ENCODE measurements at places on chromosomes 16 and 17. TPM values are rescaled to one million over a fixed set of nuclear protein-coding genes. Genes with fewer than 3 reads are reported as not detected.

DNA sequence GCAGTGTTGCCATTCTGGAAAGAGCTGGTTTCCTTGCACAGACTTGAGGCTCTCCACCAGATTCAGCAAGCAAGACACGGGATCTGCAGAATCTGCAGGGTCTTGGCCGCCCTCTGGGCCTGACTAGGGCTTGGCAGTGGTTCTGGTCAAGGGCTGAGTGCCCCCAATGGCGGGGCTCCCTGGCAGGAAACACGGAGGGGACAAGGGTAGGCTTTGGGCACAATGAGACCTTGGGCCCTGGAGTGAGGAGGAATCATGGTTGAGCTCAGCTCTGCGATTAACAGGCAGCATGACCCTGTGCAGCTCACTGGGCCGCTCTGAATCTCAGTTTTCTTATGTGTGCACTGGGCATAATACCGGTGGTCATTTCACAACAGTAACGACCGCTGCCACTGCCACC is 249.9 kb downstream of the GSG1L start:
- H3K36me3 ChIP-seq: no peaks in the 10 kb centered on the region
- H3K27me3 ChIP-seq: peaks cover 7% of the 10 kb centered on the region
- H3K4me1 ChIP-seq: no peaks in the 10 kb centered on the region
- no peak overlapping the region for H3K27ac ChIP-seq

DNA sequence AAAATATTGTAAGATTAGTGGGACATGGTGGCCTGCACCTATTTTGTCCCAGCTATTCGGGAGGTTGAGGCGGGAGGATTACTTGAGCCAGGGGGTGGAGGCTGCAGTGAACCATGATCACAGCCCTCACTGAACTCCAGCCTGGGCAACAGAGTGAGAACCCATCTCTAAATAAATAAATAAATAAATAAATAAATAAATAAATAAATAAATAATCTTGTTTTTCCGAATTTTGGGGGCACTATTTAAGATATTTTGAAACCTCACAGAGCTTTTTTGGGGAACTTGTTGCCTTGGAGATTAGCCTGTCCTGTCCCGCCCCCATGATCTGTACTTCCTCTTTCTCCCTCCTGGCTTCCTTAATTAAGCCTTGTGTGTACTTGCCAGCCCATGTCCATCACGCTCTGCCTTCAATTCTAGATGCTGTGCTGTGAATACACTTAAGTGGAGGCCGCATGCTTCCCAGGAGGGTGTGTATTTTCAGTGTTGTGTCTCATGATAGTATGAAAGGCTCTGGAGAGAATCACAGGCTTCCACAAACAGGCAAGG is 4.4 kb downstream of the LGALS9 start:
- no peaks in the 10 kb centered on the region for H3K27me3 ChIP-seq
- no peaks in the 10 kb centered on the region for H3K36me3 ChIP-seq
- H3K4me3 ChIP-seq: no peak overlapping the region
- H3K27ac ChIP-seq: no peak overlapping the region
- H3K4me1 ChIP-seq: no peaks in the 10 kb centered on the region

- H3K27ac ChIP-seq: no peak overlapping the region
- H3K4me1 ChIP-seq: no peaks in the 10 kb centered on the region
- no peak for DNase-seq
- no peaks in the 10 kb centered on the region for H3K36me3 ChIP-seq
These were observed 7.5 kb downstream of the FLOT2 start for GRCh38 chr17:28889996-28890395.

The HOXB6 gene
- total RNA-seq: 196 TPM
